Ascending aorta (tissue), 2 donors: ENCODE measurements at places on chromosomes 6 and 20. TPM values are rescaled to one million over a fixed set of nuclear protein-coding genes. Genes with fewer than 3 reads are reported as not detected.

DNA sequence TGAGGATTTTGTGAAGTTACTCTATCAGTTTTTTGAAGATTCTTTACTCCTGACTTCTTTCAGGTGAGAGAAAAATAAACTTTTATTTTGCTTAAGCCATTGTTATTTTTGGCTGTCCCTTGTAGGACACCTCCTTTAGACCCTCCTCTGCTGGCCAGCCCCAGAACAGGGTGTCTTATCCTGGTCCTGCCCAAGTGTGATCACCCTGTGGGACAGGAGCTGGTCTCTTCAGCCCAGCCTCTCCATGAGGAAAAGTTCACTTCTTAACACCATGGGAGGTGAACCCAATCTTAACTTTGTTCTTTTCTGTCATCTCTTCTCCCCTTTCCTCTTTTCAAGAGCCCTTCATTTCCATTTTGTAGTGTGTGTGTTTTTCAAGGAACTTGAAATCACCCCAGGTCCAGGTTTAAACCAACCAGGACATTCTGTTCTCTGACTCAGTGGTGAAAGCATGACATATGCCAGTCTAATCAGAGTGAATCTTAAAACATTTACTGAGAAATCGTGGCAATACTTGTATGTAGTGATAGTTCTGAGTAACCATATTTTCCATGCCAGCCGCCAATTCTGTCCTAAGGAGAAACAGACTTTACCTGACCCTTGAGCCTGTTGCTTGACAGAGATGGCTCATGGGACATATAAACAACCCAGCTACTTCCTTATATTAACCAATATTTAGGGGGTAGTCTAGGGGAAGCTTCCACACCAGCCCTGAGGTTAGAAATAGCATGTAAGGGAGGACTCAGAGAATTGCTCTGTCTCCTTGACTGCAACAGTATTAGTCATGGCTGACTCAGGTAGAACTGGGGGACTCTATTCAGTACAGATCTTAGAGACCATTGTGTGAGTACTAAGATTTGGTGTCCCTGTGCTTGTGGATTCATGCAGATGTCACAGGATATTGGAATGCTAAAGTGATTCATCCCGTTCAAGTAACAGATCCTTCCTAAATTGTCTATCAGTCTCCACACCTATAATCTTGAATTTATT lies 48.8 kb downstream of the FLRT3 start:
- DNase-seq = no peak

GRCh38 chr20:58800134-58800871 lies 50.4 kb downstream of the GNAS-AS1 start:
- no peak for DNase-seq

GRCh38 chr6:109117346-109118035 lies 22.2 kb downstream of the CEP57L1 start:
- DNase-seq = no peak

- DNase-seq = no peak
Observed at GRCh38 chr20:34368547-34368946, 5.5 kb downstream of the ITCH start.

GRCh38 chr6:129104131-129104530 lies 221.2 kb downstream of the LAMA2 start:
- DNase-seq = no peak

- no peak for DNase-seq
Observed at GRCh38 chr20:37552415-37552814, 24.7 kb upstream of the BLCAP start.

- DNase-seq = no peak
Observed at GRCh38 chr20:33649201-33649681, 12.9 kb upstream of the C20orf144 start.

Gene IRF4
- total RNA-seq = 1.3 TPM

Gene HSPA12B
- total RNA-seq = 64.8 TPM

DNA sequence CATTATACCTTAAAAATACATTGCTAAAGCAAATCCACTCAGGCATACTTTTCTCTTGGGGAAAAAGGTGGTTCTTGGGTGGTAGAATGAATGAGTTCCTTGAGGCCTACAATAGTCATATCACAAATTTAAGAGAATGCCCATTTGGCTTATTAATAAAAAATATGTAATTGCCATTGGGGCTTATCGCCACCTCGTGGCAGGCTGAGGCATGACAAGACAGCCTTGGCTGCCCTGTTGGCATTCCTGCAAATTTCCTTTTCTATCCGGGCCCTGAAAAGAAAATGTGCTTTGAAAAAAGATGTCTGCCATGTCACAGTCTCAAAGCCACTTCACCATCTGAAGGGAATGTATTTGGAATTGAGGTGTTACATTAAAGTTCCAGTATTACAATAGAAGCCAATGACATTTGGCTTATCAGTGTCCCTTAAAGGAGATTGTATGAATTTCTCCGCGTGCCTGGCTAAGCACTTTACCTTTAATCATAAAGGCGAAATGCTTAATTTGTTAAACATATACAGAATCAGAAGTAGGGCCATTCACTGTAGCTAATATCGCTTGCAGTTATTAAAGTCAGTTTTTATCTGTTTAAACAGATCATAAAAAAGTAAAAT lies 188.3 kb upstream of the ZFP64 start:
- no peak for DNase-seq

GRCh38 chr20:50393242-50393641 lies 116.9 kb upstream of the PTPN1 start:
- DNase-seq = no peak

Gene BAK1
- total RNA-seq = 8.7 TPM

DNA sequence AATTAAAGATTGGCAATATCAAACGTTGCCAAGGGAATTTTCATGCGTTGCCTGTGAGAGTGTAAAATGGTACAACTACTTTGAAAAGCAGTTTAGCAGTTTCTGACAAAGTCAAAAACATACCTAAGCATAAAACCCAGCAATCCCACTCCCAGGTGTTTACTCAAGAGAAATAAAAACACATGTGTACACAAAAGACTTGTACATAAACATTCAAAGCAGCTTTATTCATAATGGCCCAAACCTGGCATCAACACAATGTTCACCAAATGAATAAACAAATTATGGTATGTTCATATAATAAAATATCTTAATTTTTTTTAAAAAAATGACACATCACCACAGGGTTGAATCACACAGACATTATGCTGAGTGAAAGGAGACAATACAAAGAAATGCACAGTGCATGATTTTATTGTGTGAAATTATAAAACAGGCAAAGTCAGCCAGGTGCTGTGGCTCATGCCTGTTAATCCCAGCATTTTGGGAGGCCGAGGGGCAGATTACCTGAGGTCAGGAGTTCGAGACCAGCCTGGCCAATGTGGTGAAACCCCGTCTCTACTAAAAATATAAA lies 240.4 kb upstream of the MARCKS start:
- no peak for DNase-seq

Gene PDYN
- total RNA-seq = not detected

DNA sequence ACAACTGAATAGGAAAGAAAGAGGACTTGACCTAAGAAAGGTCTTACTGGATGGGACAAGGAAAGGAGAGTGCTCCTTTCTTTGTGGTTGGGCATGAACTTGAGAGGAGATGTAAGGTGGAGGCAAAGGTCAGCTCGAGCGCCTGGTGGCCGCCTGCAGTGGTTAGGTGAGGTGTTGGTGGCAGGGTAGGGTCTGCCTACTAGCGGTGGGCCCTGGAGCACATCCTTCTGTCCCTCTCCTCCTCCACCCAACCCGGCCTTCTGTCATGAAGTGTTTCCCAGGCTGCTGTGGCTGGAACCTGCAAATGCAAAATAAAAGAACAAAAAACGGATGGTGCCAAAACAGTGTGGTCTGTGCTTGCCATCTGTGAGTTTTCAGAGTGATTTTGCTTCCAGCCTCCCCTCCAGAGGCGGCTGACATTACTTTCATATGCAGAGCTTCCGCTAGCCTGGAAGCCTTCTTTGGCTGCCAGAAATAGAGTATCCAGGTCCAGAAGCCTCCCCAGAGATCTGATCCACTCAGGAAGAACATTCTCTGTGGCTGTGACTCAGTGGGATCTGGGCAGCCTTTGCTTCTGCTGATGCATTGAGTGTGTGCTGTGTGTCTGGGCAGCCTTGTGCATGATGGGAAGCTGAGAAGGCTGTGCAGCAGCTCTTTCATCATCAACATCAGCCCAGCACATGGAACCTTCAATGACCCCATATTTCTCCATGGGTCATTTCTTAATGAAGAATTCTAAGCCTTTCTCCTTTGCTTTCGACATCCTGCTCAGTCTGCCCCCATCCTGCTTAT lies 79.8 kb upstream of the FAM184A start:
- DNase-seq = peak; percentile 78

DNA sequence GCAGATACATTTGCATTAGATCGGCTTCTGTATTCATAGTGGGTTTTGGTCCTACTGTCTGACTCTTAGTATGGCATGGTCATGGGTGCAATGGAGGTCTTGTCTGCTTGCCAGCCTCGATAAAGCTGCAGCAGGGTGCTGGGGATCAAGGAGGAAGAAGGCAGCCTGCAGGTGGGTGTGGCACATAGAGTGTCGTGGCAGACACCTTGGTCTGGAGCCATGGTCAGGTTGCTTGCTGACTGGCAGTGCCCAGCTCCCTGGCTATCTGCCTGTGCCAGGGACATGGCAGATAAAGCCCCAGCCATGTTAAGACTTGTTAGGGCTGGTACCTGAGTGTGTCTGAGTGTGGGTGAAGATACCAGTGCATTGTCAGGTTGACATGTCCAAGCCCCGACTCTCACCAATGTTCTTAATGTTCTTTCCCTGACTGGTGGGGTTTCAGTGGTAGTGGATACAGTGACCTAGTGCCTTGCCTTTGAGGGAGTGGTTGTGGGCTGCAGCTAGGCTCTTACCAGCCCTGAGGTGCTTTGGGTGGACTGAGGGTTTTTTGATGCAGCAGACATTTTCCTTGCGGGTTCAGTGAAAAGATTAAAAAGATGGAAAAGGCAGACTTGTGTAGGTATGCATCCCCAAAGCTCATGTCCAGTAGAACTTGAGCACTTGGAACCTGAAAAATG lies 1.8 kb downstream of the FAM83D start:
- no peak for DNase-seq

- no peak for DNase-seq
Observed at GRCh38 chr20:45997187-45997586, 11.5 kb upstream of the MMP9 start.

Gene TRIM27
- 167 TPM for total RNA-seq

DNA sequence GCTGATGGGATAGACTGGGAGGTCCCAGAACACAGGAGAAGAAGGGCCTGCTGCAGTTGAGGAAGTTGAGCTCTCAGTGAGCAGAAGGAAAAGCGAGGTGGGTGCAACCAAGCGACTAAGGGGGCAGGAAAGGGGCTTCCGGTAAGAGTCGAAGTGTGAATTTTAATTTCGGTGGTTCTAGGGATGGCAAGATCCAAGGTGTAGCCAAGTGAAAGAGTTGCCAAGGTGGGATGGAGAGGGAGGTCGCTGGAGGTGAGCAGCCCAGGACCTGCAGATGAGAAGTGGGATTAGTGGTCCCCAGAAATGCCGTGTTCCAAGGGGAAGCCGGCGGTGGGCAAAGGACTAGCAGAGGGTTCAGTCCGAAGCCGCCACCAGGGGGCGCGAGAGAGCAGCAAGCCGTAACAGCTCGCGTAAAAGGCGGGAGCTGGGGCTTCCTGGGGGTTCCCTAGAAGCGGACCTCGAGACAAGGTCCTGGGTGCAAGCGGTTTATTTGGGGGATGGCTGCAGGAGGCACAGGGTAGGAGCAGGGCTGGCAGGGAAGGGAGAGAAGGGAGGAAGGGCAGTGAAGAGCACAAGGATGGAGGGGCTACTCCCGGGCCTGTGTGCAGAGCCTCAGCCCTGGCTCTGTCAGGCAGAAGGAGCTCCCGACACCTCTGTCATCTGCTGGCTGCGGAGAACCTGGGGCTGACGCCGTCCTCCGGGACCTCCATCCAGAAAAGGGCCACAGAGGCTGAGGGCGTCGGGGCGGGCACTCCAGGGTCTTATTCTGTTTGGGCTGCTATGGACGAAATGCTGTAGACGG lies 103.6 kb downstream of the PAX1 start:
- no peak for DNase-seq

- no peak for DNase-seq
Observed at GRCh38 chr20:50834599-50835005, 39.7 kb downstream of the BCAS4 start.

DNA sequence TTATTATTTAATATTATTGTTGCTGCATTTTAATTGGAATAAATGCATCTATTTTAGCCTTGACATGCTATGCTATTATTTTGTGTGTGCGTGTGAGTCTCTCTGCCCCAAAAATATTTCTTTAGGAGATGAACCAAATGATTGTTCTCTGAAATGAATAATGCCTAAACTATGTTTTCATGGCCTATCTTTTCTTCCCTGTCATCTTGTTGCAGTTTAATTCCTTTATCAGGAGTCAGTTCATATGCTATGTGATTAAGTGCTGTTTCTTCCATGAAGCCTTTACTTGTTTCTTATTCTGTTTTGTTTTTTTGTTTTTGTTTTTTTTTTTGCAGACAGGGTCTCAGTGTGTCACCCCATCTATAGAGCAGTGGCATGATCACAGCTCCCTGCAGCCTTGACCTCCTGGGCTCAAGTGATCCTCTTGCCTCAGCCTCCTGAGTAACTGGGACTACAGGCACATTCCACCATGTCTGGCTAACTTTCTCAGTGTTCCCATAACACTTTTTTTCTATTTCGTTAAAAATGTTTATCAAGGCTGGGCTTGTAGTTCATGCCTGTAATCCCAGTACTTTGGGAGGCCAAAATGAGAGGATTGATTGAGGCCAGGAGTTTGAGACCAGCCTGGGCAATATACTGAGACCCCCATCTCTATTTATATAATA lies 25.7 kb downstream of the TPX2 start:
- DNase-seq = no peak

Gene DEFB124
- not detected for total RNA-seq

Gene IL20RA
- not detected for total RNA-seq

GRCh38 chr20:6038256-6038655 lies 15.6 kb downstream of the LRRN4 start:
- DNase-seq = no peak

- no peak for DNase-seq
Observed at GRCh38 chr20:54023406-54023805, 47.0 kb downstream of the BCAS1 start.

Gene BTN1A1
- total RNA-seq = not detected

Gene RBM12
- total RNA-seq = 8.9 TPM

- DNase-seq = no peak
Observed at GRCh38 chr20:32564921-32565734, 20.0 kb downstream of the NOL4L start.
